NCI-H187 (cell line): ENCODE measurements at places on chromosomes 12 and 14.

GRCh38 chr12:78209846-78210505 lies 379.3 kb downstream of the NAV3 start:
- DNase-seq: peak; percentile 90

- DNase-seq: no peak
Measured at GRCh38 chr12:123520567-123521474, 12.7 kb downstream of the RILPL1 start.

DNA sequence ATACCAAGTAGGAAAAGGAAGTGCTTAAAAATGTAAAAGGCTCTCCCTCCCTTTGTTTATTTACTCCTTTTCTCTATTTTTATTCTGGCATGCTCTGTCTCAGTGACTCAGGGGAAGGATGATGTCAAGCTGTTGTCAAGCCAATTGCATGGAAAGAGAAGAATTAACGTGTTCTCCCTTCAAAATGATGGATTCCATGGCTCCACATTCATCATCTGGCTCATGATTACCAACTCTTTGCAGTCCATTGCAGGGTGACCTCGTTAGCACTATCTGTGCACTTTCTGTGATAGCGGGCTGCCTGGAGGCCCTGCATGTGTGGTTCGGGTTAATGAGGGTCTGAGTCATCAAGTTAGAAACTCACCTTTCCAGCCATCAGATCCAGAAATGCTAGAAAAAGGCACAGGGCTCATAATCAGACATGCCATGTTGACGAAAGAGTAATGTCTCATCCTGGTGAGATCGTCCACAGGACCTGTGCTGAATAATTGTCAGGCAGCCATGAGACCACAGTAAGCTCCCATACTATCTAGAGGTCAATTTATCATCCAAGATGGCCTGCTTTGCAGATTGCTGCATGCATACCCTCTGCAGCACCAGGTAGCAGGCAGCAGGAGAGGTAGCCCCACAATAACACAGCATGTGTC lies 79.2 kb upstream of the BTG1 start:
- DNase-seq: no peak

- DNase-seq: no peak
Measured at GRCh38 chr12:121894633-121895032, 6.0 kb downstream of the PSMD9 start.
